Osteocyte (in vitro differentiated cells): ENCODE measurements at places on chromosomes 12 and 14. TPM values are rescaled to one million over a fixed set of nuclear protein-coding genes. Genes with fewer than 3 reads are reported as not detected.

GRCh38 chr14:24597403-24597802 is 12.1 kb downstream of the GZMH start:
- H3K27me3 ChIP-seq: no peaks in the 10 kb centered on the region
- H3K36me3 ChIP-seq: no peaks in the 10 kb centered on the region
- H3K4me3 ChIP-seq: no peak overlapping the region
- DNase-seq: no peak

DNA sequence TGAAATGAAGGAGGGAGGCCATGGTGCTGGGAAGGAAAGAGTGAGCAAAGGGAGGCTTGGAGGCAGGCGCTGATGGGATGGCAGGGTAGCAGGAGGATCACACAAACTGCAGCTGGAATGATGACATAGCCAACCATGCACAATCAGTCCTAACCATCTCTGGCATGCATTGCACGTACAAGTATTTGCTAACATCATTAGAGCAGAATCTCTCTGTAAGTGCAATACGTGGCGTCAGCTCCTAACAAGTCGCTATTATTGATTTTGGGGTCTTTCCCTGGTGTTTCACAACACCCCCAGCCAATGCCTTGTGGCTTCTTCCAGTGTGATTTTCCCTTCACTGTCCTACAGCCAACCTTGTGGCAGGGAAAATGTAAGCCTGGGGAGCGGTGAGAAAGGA is 18.5 kb downstream of the BDKRB1 start:
- H3K27ac ChIP-seq: no peak overlapping the region
- peak; percentile 54 for DNase-seq
- H3K4me1 ChIP-seq: peaks cover 9% of the 10 kb centered on the region
- H3K27me3 ChIP-seq: no peaks in the 10 kb centered on the region

DNA sequence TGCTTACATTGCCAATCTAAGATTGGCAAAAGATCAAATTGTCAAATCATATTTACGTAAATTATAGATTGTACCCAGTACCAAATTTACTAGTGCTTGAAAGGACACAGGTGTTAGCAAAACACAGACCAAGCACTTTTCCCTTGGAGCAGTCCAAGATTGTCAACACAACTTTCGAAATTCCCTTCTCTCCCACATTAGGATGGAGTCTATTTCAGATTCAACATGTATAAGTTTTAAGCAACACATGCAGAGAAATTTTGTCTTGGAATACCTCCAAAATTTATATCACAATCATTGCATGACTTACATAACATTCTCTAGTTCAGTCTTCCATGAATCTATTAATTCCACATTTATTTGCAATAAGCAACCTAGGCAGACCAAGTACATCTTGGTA is 74.9 kb upstream of the SLCO1C1 start:
- H3K36me3 ChIP-seq: peaks cover 49% of the 10 kb centered on the region
- peaks cover 26% of the 10 kb centered on the region for H3K4me1 ChIP-seq
- no peaks in the 10 kb centered on the region for H3K27me3 ChIP-seq
- no peak overlapping the region for H3K27ac ChIP-seq
- DNase-seq: no peak
- no peak overlapping the region for H3K4me3 ChIP-seq

GRCh38 chr14:51979088-51979709 is 10.1 kb upstream of the RTRAF start:
- no peaks in the 10 kb centered on the region for H3K36me3 ChIP-seq
- peaks cover 19% of the 10 kb centered on the region for H3K27me3 ChIP-seq
- H3K4me1 ChIP-seq: no peaks in the 10 kb centered on the region
- H3K4me3 ChIP-seq: no peak overlapping the region

Gene TAS2R50
- total RNA-seq: 1.6 and 3.1 TPM in 2 replicates

Gene TAS2R46
- total RNA-seq: 1.3 and 1.5 TPM in 2 replicates

Gene PRB2
- not detected in 2 replicates for total RNA-seq

Gene SRRM4
- not detected in 2 replicates for total RNA-seq
